ENCODE measurements at places on chromosomes 5 and 9.

GRCh38 chr5:84272771-84273516 lies 111.7 kb downstream of the EDIL3 start:
- DNase-seq, result no peak

DNA sequence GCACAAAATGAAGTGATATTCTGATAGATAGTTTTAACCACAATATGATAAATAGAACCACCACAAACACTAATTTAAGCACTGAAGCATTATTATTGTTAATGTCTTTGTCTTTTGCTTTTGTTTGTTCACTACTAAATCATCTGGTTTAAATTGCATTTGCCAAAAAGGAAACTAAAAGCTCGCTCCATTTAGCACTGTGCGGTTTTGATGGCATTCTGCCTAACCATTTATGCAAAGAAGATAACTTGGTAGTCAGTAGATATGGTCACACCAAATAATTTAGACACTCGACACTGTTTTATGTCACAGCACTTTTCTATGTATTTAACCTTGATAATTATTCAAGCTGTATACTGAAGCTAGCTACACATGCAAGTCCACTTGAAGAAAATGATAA lies 849.8 kb upstream of the CDH6 start:
- no peak for DNase-seq

DNA sequence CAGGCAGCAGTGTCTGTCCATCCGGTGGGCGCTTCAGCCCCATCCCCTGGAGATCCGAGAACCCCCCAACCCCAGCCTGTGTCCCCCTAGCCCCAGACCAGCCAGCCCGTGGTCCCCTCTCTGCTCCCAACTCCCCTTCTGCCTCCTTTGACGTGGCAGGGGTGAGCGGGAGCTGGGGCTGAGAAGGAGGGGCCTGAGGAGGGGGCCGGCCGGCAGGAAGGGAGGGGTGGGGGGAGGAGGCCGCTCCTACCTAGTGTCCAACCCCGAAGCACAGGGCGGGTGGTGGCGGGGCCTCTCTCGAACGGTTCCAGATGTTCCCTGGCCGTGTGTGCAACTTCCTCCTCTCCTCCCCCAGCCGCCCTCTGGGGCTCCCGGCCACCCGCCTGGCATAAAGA lies 31.0 kb downstream of the GOLGA2 start:
- DNase-seq, result no peak

GRCh38 chr9:99026271-99026955 lies 78.5 kb upstream of the TGFBR1 start:
- no peak for DNase-seq

DNA sequence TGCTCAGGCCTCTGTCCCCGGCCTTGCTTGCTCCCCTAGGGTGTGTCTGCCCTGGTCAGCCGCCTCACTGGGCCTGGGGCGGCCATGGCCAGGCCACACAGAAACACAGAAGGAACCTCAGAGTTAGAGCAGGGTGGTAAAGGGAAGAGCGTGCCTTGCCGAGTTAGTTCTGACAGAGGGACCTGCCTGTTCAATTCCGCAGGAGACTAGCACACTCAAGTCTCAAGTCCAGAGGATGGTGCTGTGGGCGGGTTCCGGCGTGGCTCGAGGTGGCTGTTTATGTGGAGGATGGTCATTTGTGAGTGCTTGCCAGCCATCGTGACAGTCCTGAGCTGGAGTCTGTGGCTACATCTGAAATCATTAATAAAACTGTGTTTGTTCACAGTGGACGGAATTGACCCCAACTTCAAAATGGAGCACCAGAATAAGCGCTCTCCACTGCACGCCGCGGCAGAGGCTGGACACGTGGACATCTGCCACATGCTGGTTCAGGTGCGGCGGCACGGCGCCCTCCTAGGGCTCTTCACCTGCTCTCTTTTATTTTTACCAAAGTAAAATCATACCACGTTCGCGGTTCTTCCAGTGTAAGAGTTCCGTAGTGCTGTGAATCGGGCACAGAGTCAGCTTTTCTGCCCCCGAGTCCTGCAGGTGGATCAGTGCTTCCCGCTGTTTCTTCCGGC lies 95.5 kb upstream of the CACNA1B start:
- DNase-seq, result no peak
